Fibroblast of villous mesenchyme (primary cell): ENCODE measurements at places on chromosomes 3 and 15.

GRCh38 chr3:66200147-66200546 lies 20.7 kb upstream of the SLC25A26 start:
- no peak for DNase-seq

DNA sequence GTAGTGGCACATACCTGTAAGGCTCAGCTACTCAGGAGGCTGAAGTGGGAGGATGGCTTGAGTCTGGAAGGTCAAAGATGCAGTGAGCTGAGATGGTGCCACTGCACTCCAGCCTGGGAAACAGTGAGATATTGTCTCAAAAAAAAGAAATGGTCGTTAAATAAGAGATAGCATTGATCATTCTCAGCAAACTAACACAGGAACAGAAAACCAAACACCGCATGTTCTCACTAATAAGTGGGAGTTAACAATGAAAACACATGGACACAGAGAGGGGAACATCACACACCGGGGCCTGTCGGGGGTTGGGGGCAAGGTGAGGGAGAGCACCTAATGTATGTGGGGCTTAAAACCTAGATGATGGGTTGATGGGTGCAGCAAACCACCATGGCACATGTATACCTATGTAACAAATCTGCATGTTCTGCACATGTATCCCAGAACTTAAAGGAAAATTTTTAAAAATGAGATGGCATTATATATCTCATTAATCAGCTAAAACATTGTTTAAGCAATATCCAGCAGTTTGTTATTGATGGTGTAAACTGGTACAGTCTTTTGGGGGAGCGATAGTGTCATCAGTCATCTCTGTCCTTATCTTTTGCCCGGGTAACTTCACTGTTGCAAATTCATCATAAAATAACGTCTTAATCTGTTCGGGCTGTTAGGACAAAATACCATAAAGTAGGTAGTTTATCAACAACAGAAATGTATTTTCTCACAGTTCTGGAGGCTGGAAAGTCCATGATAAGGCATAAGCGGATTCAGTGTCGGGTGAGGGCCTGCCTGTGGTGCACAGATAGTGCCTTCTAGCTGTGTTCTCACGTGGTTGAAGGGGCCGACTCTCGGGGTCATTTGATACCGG lies 1.7 kb upstream of the MAN2A2 start:
- no peak for DNase-seq

DNA sequence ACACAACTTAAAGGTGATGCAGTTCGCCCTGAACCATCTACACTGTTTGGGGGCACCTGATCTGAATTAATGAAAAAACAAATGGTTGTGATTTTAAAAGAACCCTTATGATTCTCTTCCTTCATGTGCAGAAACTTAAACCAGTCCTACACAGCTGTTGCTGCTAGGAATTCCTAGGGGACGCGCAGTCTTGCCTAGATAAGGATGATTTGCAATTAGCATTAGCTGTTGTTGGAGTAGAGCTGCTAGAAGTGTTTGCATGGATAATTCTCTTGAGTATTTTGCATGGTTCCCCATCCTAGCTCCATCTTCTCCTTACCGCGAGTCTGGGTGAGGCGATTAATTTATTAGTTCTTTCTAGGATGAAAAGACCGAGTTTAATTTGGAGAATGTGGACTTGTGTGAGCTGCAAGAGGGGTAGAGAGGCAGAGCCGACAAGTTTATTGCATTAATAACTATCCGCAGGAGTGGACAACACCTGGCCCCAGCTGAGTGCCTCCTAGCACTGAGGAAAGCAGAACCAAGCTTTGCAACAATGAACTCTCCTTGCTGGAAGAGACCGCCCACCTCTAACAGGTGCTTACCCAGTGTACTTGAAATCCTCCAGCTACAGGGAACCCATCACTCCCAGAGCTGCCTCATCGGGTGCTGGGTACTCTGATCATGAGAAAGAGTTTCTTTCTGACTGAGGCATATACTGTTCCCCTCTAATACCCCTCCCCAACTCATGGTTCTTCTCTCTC lies 75.0 kb upstream of the WNT7A start:
- no peak for DNase-seq

DNA sequence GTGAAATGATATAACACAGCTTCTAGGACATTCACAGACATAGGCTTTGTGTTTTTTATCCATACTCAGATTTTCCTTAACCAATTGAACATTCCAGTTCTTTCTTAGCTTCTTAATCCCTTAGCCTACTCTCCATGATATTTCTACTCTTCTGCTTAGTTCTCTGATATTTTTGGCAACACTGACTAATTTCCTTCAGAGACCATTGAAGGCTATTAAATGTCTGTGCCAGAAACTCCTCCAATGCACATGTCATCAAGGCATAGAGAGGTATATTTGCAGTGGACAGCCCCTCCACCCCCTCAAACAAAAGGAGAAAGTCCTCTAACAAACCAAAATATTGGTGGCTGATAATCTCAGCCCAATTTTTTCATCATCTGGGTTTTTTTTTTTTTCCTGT lies 105.9 kb upstream of the TSC22D2 start:
- DNase-seq: no peak

GRCh38 chr3:178147001-178147400 lies 389.2 kb upstream of the KCNMB2 start:
- no peak for DNase-seq

GRCh38 chr3:36132214-36132613 lies 248.1 kb upstream of the STAC start:
- DNase-seq: no peak

DNA sequence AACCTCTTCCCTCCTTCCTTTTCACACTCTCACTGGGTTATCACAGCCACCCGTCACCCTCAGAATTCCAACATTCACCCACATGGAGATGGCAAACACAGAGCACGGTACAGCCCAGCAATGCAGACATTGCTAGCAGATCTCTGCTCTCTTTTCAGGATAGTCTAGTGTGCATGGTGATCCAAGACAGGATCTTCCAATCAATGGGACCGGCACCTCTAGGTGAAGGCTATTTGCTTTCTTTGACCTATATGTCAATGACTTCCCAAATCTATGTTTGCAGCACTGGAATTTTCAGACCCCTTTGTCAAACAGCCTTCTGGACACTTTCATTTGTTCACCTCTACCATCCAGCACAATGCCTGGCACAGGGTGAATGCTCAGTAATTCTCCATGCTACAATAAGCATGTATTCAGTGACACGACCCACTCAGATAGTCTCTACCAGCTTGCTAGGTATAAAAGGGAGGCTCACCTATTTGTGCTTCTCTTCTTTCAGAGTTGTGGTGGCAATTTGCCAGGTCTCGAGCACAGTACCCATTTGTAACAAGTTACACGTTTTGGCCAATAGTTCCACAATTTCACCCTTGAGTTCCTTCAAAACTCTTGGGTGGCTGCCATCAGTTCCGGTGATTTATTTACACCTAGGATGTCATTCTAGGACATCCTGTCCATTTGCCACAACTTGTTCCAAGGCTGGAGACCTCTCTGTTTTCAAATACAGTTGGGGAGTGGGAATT lies 279.1 kb upstream of the ICE2 start:
- no peak for DNase-seq

DNA sequence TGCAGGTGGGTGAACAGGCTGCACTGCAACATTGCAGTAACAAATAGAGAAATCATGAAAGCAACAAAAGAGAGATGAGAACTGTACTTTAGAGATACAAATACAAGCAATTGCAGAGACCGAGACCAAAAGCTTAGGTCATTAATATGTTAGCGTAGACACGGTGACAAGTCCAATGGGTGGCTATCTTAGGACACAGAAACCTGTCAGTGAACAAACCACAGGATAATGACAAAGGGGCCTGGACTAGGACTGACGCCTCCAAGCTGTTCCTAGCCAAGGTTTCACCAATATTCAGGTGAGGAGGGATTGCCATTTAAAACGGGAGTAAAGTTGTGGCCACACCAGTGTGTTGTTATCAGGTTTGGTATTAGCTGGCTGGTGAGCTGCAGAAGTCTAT lies 41.7 kb upstream of the BLM start:
- DNase-seq: no peak
